ENCODE measurements at places on chromosomes 5 and 9.

DNA sequence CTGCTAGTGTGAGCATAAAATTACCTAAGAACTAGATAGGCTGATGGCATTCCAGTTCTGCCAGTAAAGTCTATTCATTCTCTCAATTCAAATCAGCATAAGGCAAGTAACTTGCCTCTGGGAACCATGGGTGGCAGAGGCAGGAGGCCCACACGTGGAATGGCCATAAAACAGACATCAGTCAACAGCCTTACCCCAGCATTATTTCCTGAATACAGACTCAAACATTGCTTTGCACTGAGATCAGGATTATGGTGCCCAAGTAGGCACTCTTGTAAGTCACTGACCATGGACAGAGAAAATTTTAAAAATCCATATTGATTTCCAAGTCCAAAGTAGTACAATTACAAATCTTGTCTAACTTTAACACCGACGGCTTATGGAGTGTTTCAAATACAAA lies 157.7 kb downstream of the NR2F1-AS1 start:
- DNase-seq, result no peak

GRCh38 chr5:153831973-153832372 lies 206.7 kb downstream of the FAM114A2 start:
- DNase-seq, result peak; percentile 15

DNA sequence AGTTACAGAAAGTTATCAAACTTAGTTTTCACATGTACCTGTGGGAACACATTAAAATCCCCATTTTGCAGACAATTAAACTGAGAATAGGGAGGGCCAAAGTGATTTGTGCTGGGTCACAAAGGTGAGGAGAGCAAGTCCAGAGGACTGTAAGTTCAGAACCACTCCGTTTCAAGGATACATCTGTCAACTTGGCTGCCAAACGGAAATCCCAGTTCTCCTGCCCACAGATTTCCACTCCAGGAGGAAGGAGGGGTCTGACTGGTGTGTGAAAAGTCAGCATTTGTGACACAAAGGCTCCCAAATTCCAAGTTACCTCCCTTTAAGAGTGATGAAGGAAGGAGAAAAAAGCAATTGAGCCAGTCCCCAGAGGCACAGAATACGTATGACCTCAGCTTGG lies 42.3 kb downstream of the PRELID2 start:
- no peak for DNase-seq

- DNase-seq, result no peak
Observed at GRCh38 chr9:132486706-132487350, 76.8 kb downstream of the CFAP77 start.

DNA sequence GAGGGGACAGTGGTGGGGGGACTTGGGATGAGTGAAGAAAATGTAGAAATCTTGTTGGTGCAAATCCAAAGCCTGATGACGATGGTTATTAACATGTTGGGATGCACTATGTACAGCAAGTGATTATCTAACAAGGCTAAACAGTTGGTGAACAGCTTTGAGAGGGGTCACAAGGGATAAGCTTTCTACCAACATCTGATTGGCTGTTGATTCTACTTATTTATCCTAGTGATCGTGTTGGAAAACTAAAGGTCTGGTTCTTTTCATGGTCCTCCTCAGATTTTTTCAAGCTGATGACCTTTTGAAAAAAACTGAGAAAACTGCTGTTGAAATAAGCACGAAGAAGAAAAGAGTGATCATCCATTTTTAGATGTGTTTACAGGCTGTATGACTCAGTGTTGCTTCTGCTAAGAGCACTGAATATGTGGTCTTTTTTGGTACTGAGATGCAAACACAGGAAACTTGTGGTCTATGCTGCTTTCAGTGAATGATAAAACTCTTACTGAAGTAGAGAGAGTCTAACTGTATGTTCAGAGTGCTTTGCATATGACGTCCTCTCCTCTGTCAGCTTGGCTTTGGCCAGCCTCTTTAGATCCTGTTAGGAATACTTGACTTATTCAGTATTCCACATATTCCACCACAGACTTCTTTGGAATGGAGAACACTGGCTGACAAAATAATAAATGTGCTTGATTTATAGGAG lies 174.8 kb downstream of the SLF1 start:
- no peak for DNase-seq

- no peak for DNase-seq
Observed at GRCh38 chr9:126750941-126751725, 53.7 kb upstream of the ZBTB43 start.

GRCh38 chr5:79499640-79500273 lies 14.2 kb downstream of the HOMER1 start:
- no peak for DNase-seq

- DNase-seq, result no peak
Observed at GRCh38 chr9:19022206-19022605, 10.8 kb downstream of the SAXO1 start.

DNA sequence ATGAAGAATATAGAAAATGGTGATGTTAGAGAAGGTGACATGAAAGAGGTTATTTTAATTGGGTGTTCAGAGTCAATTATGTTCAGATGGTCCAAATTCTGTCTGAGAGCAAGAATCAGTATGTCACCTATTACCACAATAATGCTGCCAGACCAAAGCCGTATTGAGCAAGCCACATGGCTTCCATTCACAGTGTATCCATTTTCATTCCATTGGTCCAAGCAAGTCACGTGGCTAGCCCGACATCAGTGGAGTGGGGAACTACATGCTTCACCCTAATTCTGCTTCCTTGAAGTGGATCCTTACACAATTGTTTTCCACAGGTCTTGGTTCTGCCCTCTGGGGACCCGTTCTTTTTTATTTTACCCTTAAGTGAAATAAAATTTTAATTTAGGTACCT lies 413.5 kb downstream of the EBF1 start:
- no peak for DNase-seq

DNA sequence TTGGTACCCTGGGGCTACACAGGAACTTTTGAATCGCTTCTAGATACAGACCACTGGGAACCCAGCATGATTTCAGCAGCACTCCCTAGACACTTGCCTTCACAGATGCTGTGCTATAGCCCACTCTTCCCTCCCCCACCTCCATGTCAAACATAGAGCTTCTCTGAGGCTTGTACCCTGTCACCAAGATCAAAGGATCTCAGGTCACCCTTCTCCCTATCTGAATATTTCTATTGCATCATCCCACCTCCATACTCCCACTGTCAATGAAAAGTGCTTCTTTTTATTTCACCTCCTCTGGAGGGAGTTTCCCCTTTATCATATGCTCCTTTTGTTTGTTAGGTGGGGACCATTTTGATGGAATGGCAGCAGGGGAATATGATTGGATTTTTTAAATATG lies 29.2 kb upstream of the PHF24 start:
- DNase-seq, result no peak

DNA sequence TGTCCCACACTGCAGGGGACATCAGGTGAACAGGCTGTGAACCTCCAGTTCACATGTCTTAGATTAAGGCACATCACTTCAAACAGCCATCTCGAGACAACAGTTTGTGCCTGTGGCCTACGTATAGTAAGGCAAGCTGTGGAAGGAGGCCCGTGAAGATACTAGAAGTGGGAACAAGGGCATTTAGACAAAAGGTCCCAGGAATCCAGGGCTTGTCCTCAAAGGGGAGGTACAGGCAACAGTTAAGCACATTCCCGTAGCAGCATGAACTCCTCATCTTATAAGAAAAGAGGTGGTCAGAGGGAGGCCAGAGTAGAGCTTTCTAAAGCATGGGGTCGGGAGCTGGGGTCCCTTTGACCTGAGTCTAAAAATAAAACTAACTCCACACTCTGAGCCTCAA lies 122.5 kb upstream of the TRPM3 start:
- DNase-seq, result no peak

DNA sequence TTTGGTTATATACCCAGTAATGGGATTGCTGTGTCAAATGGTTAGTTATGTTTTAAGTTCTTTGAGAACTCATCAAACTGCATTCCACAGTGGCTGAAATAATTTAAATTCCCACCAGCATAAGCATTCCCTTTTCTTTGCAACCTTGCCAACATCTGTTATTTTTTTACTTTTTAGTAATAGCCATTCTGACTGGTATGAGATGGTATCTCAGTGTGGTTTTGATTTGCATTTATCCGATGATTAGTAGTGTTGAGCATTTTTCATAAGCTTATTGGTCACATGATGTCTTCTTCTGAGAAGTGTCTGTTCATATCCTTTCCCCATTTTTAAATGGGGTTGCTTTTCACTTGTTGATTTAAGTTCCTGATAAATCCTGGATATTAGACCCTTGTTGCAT lies 435.7 kb upstream of the RIOK2 start:
- no peak for DNase-seq

GRCh38 chr5:112279082-112279481 lies 140.0 kb downstream of the EPB41L4A start:
- no peak for DNase-seq

- no peak for DNase-seq
Observed at GRCh38 chr9:131799177-131799823, 59.4 kb upstream of the RAPGEF1 start.

GRCh38 chr5:19986806-19987205 lies 1.2 kb downstream of the CDH18 start:
- DNase-seq, result no peak

- no peak for DNase-seq
Observed at GRCh38 chr9:109005678-109006077, 7.6 kb downstream of the CTNNAL1 start.

DNA sequence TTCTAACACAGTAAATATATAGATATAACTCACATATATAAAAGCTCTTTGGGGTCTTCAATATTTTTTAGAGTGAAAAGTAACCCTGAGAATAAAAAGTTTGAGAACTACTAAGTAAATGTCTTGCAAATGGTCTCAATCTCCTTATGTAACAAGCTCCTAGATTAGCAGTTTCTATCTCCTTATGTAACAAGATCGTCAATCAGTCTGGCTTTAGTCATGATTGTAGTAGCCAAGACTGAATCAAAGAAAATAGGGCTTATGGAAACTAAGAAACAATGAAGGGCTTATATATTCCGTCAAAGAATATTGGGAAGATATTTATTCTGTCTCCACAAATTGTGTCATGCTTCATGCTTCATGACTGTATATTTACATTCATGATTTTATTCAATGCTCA lies 22.4 kb upstream of the FREM1 start:
- no peak for DNase-seq

DNA sequence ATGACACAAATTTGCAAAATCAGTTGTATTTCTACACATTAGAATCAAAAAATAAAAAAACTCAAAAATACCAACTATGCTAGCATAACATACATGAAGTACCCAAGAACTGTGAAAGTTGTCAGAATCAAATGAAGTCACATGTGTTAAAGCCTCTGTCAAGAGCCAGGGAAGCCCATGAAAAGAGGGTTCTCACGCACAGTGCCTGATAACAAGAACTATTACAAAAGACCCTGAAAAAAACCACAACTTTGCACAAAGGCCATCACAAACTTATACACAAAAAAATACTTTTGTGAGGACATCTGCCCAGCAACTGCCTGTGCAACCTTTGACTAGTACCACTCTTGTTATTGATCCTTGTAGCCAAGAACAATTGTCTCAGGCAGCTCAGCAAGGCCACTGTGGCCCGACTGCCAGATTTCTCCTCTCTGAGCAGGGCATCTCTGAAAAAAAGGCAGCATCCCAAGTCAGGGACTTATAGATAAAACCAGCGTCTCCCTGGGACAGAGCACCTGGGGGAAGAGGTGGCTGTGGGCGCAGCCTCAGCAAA lies 28.9 kb upstream of the HNRNPA0 start:
- no peak for DNase-seq

DNA sequence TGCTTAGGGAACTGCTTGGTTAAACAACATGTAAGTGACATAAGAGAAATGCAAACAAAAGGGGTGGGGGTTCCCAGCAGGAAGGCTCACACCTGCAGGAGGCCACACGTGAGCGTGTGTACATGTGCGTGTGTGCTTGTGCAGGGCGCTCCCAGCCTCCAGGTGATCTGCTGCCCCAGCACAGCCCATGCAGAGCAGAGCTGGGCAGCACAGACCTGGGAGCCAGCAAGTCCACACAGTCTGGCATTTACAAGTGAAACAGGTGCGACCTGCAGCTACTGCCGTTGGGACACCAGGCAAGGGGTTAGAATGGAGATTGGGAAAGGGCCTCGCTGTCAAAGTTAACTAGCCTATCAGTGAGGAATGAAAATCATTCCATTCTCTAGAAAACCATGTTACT lies 41.8 kb downstream of the GRAMD2B start:
- DNase-seq, result no peak

DNA sequence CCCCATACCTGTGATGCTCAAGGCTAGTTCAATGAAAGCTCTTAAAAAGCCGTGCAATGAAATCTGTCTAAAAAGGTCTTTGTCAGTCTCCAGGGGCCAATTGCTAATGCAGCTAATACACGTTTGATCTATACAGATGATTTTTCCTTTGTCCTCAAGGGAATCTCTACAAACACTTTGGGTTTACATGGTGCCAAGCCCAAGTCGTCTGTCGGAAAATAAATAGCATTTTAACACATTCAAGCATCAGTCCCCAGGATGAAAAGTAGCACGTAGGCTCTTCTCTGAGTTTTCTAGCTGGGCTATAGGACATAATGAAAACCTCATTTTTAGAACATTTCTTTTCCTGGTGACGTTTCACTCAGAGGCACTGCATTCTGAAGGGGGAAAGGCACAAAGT lies 477.4 kb upstream of the WWC1 start:
- DNase-seq, result no peak

- no peak for DNase-seq
Observed at GRCh38 chr5:139390639-139391569, 1.2 kb upstream of the MZB1 start.

- no peak for DNase-seq
Observed at GRCh38 chr9:97459326-97459725, 42.1 kb upstream of the TMOD1 start.

- no peak for DNase-seq
Observed at GRCh38 chr9:132210472-132211145, 48.8 kb downstream of the NTNG2 start.

GRCh38 chr5:81657386-81657785 lies 93.5 kb downstream of the SSBP2 start:
- DNase-seq, result no peak

DNA sequence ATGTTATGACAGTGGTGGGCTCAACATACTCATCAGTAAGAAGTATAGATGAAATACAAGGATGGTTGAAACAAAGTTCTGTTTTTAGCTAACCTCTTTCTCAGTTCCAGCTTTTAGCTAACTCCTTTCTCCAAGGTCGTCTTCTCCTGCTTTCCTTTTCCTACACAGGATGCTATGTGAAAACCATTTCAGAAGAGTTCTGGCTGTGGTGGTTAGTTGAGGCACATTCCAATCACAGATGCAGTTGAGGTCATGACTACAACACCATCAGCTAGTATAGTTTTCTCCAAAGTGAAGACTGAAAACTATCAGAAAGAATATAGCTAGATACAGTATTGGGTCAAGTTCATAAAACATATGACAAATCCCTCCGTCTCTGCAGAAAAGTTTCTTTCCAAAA lies 477.7 kb upstream of the C9orf72 start:
- DNase-seq, result no peak

- no peak for DNase-seq
Observed at GRCh38 chr9:135104761-135105160, 17.3 kb downstream of the OLFM1 start.

- no peak for DNase-seq
Observed at GRCh38 chr5:65197531-65198455, 283.9 kb downstream of the ADAMTS6 start.

GRCh38 chr5:142215915-142216681 lies 107.5 kb downstream of the NDFIP1 start:
- no peak for DNase-seq
